ENCODE measurements at places on chromosomes 12 and 14. TPM values are rescaled to one million over a fixed set of nuclear protein-coding genes. Genes with fewer than 3 reads are reported as not detected.

- no peaks in the 10 kb centered on the region for H3K27me3 ChIP-seq
- H3K27ac ChIP-seq = no peak overlapping the region
- no peaks in the 10 kb centered on the region for H3K4me1 ChIP-seq
- DNase-seq = no peak
- H3K4me3 ChIP-seq = no peak overlapping the region
Measured at GRCh38 chr14:81942071-81942470, 408.4 kb upstream of the SEL1L start.

- no peaks in the 10 kb centered on the region for H3K27me3 ChIP-seq
- H3K4me1 ChIP-seq = peaks cover 21% of the 10 kb centered on the region
- H3K4me3 ChIP-seq = peak overlapping the region; percentile 100
- DNase-seq = no peak
- H3K36me3 ChIP-seq = peaks cover 9% of the 10 kb centered on the region
Measured at GRCh38 chr12:62258941-62259630, 1.1 kb upstream of the USP15 start.

GRCh38 chr12:89768586-89769482, 60.2 kb upstream of the ATP2B1 start:
- peak; percentile 72 for DNase-seq
- H3K27ac ChIP-seq = peak overlapping the region; percentile 50
- no peak overlapping the region for H3K4me3 ChIP-seq
- H3K4me1 ChIP-seq = peaks cover 23% of the 10 kb centered on the region

DNA sequence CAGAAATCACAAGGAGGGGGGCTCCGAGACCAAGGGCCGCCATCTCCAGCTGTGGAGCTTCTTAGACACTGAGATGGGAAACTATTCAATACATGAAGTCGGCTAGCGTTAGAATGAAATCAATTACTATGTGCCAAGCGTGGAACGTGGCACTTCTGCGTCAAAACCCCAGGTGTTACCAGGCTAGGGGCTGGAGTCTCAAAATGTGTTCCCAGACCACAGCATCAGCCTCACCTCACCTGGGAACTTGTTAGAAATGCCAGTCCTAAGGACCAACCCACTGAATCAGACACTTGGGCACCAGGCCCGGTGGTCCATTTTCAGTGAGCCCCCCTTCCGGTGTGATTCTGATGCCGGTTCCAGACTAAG, 5.0 kb upstream of the SETD1B start:
- H3K36me3 ChIP-seq = peaks cover 4% of the 10 kb centered on the region
- no peaks in the 10 kb centered on the region for H3K27me3 ChIP-seq
- H3K4me1 ChIP-seq = peaks cover 50% of the 10 kb centered on the region
- DNase-seq = no peak

- H3K27ac ChIP-seq = no peak overlapping the region
- DNase-seq = no peak
- H3K27me3 ChIP-seq = no peaks in the 10 kb centered on the region
- H3K4me3 ChIP-seq = no peak overlapping the region
- H3K36me3 ChIP-seq = no peaks in the 10 kb centered on the region
Measured at GRCh38 chr12:114848666-114849065, 164.7 kb upstream of the TBX3 start.

The ASB2 gene
- total RNA-seq = 55.1 TPM

The FOXN4 gene
- not detected for total RNA-seq

DNA sequence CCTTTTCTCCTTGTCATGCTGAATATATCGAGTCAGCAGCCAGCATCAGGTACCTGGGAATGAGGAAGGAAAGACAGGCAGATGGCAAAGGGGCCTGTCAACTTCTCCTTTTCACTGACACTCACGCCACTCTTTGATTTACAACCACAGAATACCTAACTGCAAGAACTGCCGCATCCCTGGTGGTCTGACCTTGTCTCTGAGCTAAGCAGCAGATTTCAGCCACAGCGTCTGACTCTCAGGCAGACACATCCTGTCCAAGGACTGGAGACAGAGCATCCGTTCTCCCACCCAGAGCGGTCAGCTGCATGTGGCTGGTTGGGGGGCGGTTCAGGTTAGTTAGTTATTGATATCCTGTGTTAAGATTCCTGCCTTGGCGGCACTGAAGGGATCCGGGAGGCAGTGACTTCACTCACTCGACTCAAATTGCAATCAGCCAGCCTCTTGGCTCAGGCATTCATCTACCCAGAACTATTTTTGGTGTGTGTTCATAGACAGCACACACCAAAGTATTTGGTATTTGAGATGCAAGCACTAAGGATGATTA, 11.2 kb upstream of the MAP1LC3B2 start:
- peaks cover 4% of the 10 kb centered on the region for H3K27me3 ChIP-seq
- H3K4me3 ChIP-seq = no peak overlapping the region
- DNase-seq = peak; percentile 40
- H3K27ac ChIP-seq = no peak overlapping the region
- peaks cover 3% of the 10 kb centered on the region for H3K4me1 ChIP-seq

GRCh38 chr12:113392988-113393579, 10.6 kb downstream of the SDS start:
- H3K4me1 ChIP-seq = no peaks in the 10 kb centered on the region
- H3K36me3 ChIP-seq = no peaks in the 10 kb centered on the region
- H3K4me3 ChIP-seq = no peak overlapping the region
- no peaks in the 10 kb centered on the region for H3K27me3 ChIP-seq
- no peak for DNase-seq
- no peak overlapping the region for H3K27ac ChIP-seq

DNA sequence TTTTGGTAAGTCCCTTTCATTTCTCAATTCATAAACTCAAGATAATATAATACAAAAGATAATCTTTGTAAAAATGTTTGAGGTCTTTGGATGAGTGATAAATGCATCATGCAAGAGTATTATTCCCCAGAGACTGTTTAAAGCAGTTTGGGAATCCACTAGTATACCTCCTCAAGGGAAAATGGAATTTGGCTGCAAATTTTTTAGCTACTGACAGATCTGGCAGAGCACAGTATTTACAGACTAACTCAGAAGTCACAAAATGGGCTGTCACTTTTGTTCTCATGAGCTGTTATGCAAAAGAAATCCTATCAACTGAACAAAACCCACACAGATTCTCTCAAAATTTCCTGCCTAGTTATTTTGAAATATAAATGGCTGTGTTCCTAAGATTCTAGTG, 9.9 kb downstream of the SPIC start:
- no peaks in the 10 kb centered on the region for H3K36me3 ChIP-seq
- H3K4me3 ChIP-seq = no peak overlapping the region
- H3K27ac ChIP-seq = no peak overlapping the region

- DNase-seq = no peak
- H3K27ac ChIP-seq = peak overlapping the region; percentile 85
- no peaks in the 10 kb centered on the region for H3K36me3 ChIP-seq
- H3K27me3 ChIP-seq = no peaks in the 10 kb centered on the region
Measured at GRCh38 chr12:120581998-120582397, 796 bp upstream of the POP5 start.

- no peaks in the 10 kb centered on the region for H3K36me3 ChIP-seq
- DNase-seq = no peak
- H3K27ac ChIP-seq = no peak overlapping the region
- no peak overlapping the region for H3K4me3 ChIP-seq
- H3K4me1 ChIP-seq = no peaks in the 10 kb centered on the region
Measured at GRCh38 chr12:124032265-124032886, 59.4 kb downstream of the ZNF664 start.

DNA sequence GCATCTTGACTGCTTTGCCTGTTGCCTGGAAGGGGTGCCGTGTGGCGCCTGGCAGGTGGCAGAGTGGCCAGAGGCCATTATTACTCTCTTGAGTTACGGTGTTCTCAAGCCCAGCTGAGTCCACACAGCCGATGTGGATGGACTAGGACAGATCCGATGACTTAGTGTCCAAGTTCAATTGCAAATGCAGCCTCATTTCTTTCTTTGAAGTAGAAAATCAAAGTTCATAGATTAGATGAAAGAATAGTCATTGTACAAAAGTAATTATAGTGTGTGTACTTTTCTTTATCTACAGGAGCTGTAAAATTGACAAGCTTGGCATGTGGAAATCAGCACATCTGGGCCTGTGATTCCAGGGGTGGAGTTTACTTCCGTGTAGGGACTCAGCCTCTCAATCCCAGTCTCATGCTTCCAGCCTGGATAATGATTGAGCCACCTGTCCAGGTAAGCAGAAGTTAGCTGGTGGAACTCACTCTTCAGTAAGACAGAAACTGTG, 44.7 kb downstream of the ANKRD9 start:
- no peak for DNase-seq
- no peak overlapping the region for H3K4me3 ChIP-seq
- no peak overlapping the region for H3K27ac ChIP-seq
- peaks cover 6% of the 10 kb centered on the region for H3K4me1 ChIP-seq

DNA sequence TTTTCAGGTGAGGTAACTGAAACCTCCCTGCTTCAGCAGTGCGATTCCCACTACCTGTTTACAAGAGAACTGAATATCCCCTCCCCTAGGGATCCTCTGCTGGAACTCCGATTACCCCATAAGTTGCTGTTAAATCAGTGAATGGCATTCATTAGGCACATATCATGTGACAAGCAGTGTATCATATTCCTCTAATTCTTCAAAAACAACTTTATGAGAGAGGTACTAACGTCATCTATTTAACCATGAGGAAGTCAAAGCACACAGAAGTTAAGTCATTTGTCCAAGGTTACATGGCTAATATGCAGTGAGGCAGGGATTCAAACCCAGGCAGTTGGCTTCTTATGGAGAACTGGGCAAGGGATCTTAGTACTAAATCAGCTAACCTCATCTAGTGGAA, 43.9 kb upstream of the PCED1B start:
- peaks cover 7% of the 10 kb centered on the region for H3K4me1 ChIP-seq
- H3K4me3 ChIP-seq = no peak overlapping the region
- no peaks in the 10 kb centered on the region for H3K36me3 ChIP-seq
- peaks cover 8% of the 10 kb centered on the region for H3K27me3 ChIP-seq
- DNase-seq = no peak

- no peaks in the 10 kb centered on the region for H3K27me3 ChIP-seq
- H3K36me3 ChIP-seq = no peaks in the 10 kb centered on the region
- H3K4me1 ChIP-seq = peaks cover 44% of the 10 kb centered on the region
- peak overlapping the region; percentile 77 for H3K4me3 ChIP-seq
Measured at GRCh38 chr14:68779761-68780323, 13.0 kb downstream of the ZFP36L1 start.

The AMIGO2 gene
- 5.0 TPM for total RNA-seq

The KRT74 gene
- total RNA-seq = not detected

GRCh38 chr12:78209846-78210505, 379.3 kb downstream of the NAV3 start:
- no peak overlapping the region for H3K27ac ChIP-seq
- no peak overlapping the region for H3K4me3 ChIP-seq
- no peaks in the 10 kb centered on the region for H3K36me3 ChIP-seq
- no peaks in the 10 kb centered on the region for H3K27me3 ChIP-seq

DNA sequence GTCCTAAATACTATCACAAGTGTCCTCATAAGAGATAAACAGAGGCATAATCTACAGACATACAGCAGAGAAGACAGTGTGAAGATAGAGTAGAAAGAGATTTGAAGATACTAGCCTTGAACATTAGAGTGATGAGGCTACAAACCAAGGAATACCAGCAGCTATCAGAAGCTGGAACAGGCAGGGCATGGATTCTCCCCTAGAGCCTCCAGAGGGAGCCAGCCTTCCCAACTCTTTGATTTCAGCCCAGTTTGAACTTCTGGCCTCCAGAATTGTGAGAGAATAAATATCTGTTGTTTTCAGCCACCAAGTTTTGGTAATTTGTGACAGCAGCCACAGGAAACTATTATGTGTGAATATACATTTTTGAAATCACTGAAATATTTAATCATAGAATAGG, 47.2 kb downstream of the CCDC91 start:
- no peak overlapping the region for H3K4me3 ChIP-seq
- no peaks in the 10 kb centered on the region for H3K36me3 ChIP-seq
- peaks cover 33% of the 10 kb centered on the region for H3K4me1 ChIP-seq
- H3K27ac ChIP-seq = no peak overlapping the region
- no peak for DNase-seq
- no peaks in the 10 kb centered on the region for H3K27me3 ChIP-seq

GRCh38 chr12:92070054-92070863, 75.4 kb downstream of the BTG1 start:
- no peak for DNase-seq
- H3K27me3 ChIP-seq = no peaks in the 10 kb centered on the region
- H3K4me3 ChIP-seq = no peak overlapping the region
- peak overlapping the region; percentile 47 for H3K27ac ChIP-seq

DNA sequence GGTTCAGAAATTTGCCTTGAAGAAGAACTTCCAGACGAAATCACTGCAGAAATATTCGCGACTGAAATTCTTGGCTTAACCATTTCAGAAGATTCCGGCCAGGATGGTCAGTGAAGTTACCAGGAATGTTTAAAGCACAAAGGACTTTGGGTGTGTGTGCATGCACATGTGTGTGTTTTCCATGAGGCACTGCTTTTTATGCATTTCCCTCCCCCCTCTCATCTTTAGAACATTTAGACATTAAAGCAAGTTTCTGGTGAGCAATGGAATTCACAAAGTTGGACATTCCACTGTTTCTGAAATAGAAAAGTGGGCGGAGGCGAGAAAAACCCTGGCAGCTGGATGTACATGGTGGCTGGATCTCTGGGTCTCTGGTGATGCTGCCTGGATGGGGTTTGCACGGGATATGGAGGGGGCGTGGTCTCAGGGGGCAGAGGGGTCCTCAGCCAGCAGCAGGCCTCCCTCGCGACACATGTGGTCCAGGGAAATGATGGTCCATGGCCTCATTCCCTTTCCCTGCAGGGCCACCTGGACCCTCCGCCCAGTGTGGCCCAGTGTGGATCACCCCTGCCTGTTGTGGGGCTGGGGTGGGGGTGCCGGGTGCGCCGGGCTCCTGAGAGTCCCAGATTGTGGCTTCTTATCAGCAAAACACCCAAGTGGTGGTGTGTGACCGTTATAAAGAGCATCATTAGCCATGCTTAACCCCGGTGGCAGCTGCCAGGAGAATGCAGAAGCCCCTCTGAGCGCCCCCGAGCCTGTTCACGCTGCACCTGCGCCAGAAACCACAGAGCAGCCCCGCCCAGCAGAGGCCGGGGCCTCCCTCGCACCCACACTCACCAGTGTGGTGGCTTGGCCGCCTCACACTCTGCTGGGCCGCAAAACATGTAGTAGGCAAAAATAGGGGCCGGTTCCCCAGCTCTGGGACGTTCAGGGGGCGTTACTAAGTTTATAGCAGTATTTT, 17.8 kb upstream of the BCL7A start:
- peaks cover 35% of the 10 kb centered on the region for H3K27me3 ChIP-seq
- H3K36me3 ChIP-seq = no peaks in the 10 kb centered on the region

DNA sequence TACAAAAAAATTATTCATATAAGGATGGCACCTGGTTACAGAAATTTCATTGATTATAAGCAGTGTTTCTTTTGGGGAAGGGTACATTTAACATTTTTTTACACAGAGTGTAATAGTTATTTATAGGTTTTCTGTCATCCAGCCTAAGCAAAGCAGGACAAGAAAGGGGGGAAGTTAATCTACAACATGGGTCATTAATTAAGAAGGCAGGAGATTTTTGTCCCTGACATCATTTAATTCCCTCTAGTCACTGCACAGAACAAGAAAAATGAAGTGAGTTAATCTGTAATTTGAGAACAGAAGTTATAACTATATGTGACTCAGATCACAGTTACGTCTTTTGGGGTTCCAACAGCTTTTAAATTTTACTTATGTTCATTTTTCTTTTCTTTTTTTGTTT, 173.4 kb downstream of the PTPRO start:
- H3K36me3 ChIP-seq = no peaks in the 10 kb centered on the region
- no peak overlapping the region for H3K27ac ChIP-seq
- no peak overlapping the region for H3K4me3 ChIP-seq
- H3K4me1 ChIP-seq = no peaks in the 10 kb centered on the region
- H3K27me3 ChIP-seq = peaks cover 29% of the 10 kb centered on the region

Data from natural killer cell treated with Interleukin-12 subunit alpha and Interleukin-12 subunit beta and Interleukin-15 and Interleukin-18, amount 100 ng/mL, for 72 hours (primary cell).